ENCODE measurements at places on chromosomes 11 and 22. TPM values are rescaled to one million over a fixed set of nuclear protein-coding genes. Genes with fewer than 3 reads are reported as not detected.

GRCh38 chr11:48165426-48165825 lies 51.2 kb upstream of the OR4B1 start:
- DNase-seq: no peak

- DNase-seq: no peak
Measured at GRCh38 chr22:46830841-46831240, 68.4 kb downstream of the TBC1D22A start.

- no peak for DNase-seq
Measured at GRCh38 chr11:4903484-4903883, at the start of gene OR51A7. Gene OR51A7, plus strand, starts transcription at chr11:4903783. Its CDS starts 3,587 bp downstream, at chr11:4907370.

DNA sequence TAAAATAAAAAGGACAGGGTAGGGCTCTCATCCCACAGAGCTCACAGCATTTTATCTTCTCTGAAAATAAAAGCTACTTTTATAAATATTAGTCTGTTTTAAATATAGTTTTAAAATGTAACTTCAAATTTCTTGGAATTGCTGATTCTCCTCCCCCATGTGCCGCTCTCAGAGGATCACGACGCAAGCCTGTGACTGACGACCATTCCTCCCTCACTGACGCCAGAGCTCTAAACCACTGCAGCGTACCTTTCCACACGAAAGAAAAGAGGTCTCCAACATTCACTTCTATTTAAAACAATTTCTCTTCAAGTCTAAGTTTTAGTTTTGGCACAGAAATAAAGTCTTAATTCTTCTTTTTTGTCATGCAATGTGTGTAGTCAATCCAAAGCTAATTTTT lies 9.3 kb downstream of the TOLLIP start:
- no peak for DNase-seq

GRCh38 chr11:111422494-111423249 lies 43.6 kb upstream of the POU2AF1 start:
- peak; percentile 90 for DNase-seq

The TM7SF2 gene
- 70.2 TPM for total RNA-seq

- peak; percentile 78 for DNase-seq
Measured at GRCh38 chr11:130213143-130213978, 53.8 kb downstream of the ST14 start.

DNA sequence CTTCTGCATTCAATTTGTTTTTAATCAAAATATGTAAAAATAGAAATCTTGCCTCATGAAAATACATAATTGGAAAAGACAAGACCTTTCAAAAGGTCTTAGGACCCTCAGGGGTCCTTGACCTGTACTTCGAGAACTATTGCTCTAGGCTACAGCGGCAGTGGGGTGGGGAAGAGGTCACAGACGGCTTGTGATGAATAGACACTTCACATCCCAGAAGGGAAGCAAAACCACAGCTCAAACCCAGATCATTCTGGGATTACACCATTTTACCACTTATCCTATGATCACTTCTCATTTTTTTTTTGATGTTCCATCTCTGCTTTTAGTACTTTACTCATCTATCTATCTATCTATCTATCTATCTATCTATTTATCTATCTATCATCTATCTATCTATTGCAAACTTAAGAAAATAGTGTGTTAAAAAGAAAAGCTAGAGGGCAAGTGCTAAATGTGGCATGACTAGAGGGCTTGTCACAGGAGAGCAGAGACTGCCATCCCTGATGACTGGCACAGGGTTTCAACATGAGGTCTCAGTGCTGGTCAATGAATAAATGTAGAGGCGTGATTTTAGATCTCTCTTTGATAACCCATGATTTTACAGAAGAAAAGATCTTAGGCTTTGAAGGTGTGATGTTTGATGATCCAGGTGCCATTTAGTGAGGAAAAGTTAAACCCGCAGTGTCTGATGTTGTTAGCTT lies 37.1 kb downstream of the RNF141 start:
- no peak for DNase-seq

All from GM23338 (cell line).